A673 (cell line): ENCODE measurements at places on chromosomes 3 and 15. TPM values are rescaled to one million over a fixed set of nuclear protein-coding genes. Genes with fewer than 3 reads are reported as not detected.

DNA sequence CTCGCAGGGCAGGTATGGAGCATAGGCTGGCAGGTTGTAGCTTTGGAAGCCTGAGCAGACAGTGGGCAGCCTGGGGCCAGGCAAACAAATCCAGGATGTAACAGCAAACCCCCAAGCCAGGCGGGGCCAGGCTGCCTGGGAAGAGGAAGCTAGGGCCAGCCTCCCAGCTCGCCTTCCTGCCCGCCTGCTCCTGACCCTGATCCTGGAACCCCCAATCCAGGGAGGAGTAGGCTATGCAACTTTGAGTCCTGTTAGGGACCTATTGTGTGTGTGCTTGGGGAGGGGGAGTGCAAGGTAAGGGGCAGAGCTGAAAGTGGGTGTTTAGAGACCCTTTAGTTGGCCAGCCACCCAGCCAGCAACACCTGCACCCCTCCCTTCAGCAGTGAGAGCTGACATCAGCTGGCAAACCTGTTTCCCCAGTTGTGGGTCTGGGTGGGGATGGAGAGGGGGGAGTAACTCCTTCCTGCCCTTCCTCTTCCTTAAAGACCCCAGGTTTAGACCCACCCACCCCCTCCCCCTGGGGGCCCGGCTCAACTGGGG, 2.5 kb downstream of the NBEAL2 start:
- no peaks in the 10 kb centered on the region for H3K4me1 ChIP-seq
- H3K4me3 ChIP-seq: no peak overlapping the region
- no peak overlapping the region for H3K27ac ChIP-seq
- no peaks in the 10 kb centered on the region for H3K36me3 ChIP-seq
- no peaks in the 10 kb centered on the region for H3K27me3 ChIP-seq

The IMPG2 gene
- total RNA-seq: 0.13 TPM in 2 replicates

The UCN2 gene
- 0.49 and 0.81 TPM in 2 replicates for total RNA-seq

The CLDN18 gene
- not detected in 2 replicates for total RNA-seq

GRCh38 chr3:51282931-51283330, 102.2 kb upstream of the MANF start:
- H3K4me1 ChIP-seq: no peaks in the 10 kb centered on the region
- DNase-seq: no peak
- H3K27me3 ChIP-seq: no peaks in the 10 kb centered on the region
- H3K36me3 ChIP-seq: no peaks in the 10 kb centered on the region

The DNAJB8 gene
- total RNA-seq: not detected in 2 replicates

DNA sequence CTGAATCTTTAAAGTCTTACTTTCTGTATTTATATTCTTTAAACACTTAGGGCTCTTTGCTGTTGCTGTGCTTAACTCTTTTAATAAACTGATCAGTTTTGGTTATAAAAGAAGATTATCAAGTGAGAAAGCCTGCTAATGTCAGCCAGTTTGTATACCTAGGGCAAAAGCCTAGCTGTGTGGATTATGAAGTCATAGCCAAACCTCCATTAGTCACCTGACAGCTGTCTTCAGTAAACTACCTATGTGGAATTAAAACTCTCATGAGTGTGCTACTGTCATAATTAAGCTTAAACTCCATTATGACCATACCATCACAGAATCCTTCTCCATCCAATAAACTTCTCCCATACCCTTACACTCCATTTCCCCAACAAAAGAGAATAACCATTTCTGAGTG, 762.7 kb downstream of the NTRK3 start:
- H3K36me3 ChIP-seq: no peaks in the 10 kb centered on the region
- H3K27ac ChIP-seq: no peak overlapping the region
- no peak overlapping the region for H3K4me3 ChIP-seq
- no peak for DNase-seq
- H3K4me1 ChIP-seq: no peaks in the 10 kb centered on the region

- peaks cover 12% of the 10 kb centered on the region for H3K27me3 ChIP-seq
- DNase-seq: no peak
- no peaks in the 10 kb centered on the region for H3K36me3 ChIP-seq
- no peaks in the 10 kb centered on the region for H3K4me1 ChIP-seq
- H3K27ac ChIP-seq: no peak overlapping the region
- no peak overlapping the region for H3K4me3 ChIP-seq
Measured at GRCh38 chr3:187370051-187370450, 1.9 kb downstream of the RTP4 start.

The ITIH1 gene
- not detected in 2 replicates for total RNA-seq

The SCAANT1 gene
- not detected in 2 replicates for total RNA-seq

DNA sequence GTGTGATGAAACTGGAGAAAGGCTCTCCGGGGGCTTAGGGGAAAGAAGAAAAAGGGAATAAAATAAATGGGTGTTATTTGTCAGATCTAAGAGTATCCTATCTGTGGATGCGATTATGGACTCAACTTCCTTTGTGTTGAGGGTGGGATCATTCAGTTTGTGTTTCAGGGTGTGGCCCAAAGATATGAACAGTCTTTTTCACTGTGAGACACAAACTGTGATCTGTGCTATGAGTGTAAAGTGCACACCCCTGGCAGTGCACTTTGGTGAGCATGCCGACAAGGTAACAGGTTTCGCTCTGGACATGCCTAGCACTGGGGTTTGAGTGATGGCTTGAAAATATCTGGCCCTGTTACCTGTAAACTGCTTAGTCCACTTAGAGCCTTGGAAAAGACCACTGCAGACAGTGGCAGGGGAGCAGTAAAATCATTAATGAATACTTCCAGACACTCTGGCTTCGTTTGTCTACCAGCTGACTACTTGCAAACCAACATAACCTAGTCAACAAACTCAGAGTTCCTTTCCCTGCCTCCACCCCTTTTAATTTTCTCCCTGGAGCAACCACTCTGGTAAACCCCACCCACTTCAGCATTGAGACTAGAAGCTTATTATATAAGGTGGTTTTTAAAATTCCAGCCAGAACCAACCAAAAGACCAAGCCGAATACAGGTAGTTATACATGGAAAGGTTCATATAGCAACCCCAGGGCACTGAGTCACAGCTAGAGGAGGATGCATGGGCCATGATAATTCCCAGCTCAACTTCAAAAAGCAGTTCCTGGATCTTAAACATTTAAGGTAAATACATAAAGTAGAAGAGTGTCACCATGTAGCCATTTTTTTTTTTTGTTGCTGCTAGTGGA, 55.1 kb downstream of the TAMM41 start:
- H3K4me1 ChIP-seq: no peaks in the 10 kb centered on the region
- H3K4me3 ChIP-seq: no peak overlapping the region
- H3K36me3 ChIP-seq: peaks cover 14% of the 10 kb centered on the region
- H3K27ac ChIP-seq: no peak overlapping the region

The GUCA1C gene
- total RNA-seq: not detected in 2 replicates

The PRSS50 gene
- total RNA-seq: not detected in 2 replicates

DNA sequence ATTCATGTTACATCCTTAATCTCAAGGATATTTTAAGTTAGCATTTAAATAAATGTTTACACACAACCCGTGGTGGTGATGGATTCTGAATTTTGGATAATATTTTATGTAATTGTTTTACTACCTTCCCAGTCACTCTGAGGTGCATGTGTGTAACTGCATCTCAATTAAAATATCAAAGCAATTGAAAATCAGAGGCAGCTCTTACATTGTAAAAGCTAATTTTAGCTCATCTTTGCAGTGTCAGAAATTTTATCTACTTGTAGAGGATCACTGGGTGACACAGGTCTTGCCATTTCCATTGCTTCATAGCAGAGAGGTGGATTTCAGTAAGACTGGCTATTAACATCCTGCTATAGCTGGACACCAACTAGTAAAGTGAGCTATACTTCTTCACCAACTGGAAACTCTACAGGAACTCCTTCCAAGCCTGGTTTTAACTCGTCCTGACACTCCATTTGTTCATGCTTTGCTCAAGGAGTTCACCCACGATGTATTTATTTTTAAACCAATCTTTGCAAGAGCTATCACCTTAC, 19.6 kb upstream of the MITF start:
- no peaks in the 10 kb centered on the region for H3K36me3 ChIP-seq
- H3K4me3 ChIP-seq: no peak overlapping the region
- no peak overlapping the region for H3K27ac ChIP-seq
- H3K27me3 ChIP-seq: no peaks in the 10 kb centered on the region

DNA sequence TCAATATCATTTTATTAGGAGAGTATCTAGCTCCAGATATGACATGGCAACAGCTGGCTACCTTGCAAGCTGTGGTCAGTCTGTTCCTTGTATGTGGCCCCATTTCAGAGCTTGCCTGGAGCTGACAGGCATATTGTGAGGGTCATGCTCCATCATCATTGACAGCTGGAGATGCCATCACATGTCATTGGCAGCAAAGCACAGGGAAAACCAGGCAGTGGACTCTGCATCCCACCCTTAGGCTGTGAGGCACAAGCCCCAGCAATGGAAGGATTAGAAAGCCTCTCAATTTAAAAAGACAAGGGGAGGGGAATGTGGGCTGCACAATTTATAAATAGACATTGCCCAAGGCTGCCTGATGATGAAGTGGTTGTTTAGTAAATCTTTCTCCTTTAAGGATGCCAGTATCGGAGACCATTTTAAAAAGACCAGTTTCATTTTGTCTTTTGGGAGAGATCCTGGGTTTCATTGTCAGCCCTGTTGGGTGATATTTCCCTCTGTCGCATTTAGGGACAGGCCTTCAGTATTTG, 27.9 kb downstream of the LNP1 start:
- no peak overlapping the region for H3K27ac ChIP-seq
- DNase-seq: no peak
- no peaks in the 10 kb centered on the region for H3K27me3 ChIP-seq
- H3K4me3 ChIP-seq: no peak overlapping the region

The STOML1 gene
- total RNA-seq: 7.3 and 10.3 TPM in 2 replicates

DNA sequence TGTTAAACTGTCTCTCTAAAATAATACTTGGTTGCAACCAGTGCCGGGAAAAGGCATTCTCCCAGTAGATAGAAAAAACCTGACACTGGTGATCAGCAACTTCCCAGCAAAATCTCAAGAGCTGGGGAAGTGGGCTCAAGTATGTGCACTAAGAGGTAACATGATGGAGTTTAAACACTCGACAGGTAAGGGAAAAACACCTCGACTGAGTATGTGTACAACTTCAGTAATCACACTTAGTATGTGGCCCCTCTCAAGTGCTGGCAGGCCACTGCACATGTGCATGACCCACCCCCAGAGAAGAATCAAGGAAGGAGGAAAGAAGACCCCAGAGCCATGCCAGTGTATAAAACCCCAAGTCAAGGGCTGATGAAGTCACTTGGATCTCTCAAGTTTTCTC, 27.4 kb downstream of the SPESP1 start:
- no peak overlapping the region for H3K4me3 ChIP-seq
- H3K27me3 ChIP-seq: no peaks in the 10 kb centered on the region
- H3K36me3 ChIP-seq: no peaks in the 10 kb centered on the region

DNA sequence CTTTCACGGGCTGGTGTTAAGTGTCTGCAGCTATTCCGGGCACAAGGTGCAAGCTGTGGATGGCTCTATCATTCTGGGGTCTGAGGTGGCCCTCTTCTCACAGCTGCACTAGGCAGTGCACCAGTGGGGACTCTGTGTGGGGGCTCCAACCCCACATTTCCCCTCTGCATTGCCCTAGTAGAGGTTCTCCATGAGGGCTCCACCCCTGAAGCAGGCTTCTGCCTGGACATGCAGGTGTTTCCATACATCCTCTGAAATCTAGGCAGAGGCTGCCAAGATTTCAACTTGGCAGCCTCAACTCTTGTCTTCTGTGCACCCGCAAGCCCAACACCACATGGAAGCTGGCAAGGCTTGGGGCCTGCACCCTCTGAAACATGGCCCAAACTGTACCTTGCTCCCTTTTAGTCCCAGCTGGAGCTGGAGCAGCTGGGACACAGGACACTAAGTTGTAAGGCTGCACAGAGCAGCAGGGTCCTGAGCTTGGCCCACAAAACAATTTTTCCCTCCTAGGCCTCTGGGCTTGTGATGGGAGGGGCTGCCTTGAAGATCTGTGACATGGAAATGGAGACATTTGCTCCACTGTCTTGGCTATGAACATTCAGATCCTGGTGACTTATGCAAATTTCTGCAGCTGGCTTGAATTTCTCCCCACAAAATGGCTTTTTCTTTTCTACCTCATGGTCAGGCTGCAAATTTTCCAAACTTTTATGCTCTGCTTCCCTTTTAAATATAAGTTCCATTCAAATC, 6.0 kb upstream of the RPL39L start:
- H3K4me1 ChIP-seq: no peaks in the 10 kb centered on the region
- no peaks in the 10 kb centered on the region for H3K27me3 ChIP-seq
- H3K36me3 ChIP-seq: no peaks in the 10 kb centered on the region
- DNase-seq: no peak
- no peak overlapping the region for H3K4me3 ChIP-seq

DNA sequence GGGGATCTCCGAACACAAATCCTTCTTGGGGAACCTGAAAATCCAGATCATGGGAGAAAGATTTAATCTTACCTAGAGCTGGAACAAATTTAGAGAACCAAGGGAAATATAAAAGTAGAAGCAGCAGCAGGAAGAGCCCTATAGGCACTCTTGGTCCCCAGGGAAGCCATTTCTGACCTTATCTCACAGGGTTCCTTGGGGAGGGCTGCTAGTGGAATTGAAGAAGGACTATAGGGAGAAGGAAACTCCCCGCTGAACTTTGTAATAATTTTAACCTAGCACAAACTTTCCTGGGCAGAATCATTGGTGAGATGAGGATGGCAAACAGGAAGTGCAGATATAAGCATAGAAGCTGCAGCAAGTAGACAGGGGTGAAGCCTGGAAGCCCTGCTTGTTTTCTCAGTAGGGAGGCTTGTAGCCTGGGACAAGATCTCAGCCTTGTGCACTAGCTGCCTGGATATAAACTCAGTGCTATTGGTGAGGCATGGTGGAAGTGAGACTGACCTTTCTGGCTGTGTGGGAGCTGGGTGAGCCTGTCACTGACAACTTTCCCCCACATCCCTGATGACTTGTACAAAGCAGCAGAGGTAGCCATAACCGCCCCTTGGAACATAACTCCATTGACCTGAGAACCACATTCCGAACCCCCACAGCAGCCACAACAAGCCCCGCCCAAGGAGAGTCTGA, 343.0 kb upstream of the TGFBR2 start:
- H3K4me3 ChIP-seq: no peak overlapping the region
- no peaks in the 10 kb centered on the region for H3K36me3 ChIP-seq
- H3K27me3 ChIP-seq: no peaks in the 10 kb centered on the region
- peaks cover 18% of the 10 kb centered on the region for H3K4me1 ChIP-seq
- DNase-seq: no peak

- H3K36me3 ChIP-seq: no peaks in the 10 kb centered on the region
- H3K4me1 ChIP-seq: peaks cover 3% of the 10 kb centered on the region
- H3K4me3 ChIP-seq: no peak overlapping the region
Measured at GRCh38 chr15:83866692-83867091, 212.8 kb downstream of the ADAMTSL3 start.

The NEK10 gene
- total RNA-seq: 0.34 and 0.79 TPM in 2 replicates

DNA sequence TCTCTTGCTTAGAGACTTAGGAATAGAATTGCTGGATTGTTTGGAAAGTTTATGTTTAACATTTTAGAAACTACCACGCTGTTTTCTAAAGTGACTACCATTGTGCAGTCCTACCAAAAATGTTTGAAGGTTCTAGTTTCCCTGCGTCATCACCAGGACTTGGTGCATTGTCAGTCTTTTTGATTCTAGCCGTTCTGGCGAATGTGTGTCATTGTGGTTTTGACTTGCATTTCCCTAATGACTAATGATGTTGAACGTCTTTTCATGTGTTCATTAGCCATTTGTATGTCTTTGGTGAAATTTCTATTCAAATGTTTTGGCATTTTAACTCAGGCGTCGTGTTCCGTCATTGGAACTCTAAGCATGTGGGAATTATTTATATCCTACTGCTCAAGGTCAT, 58.0 kb downstream of the CHD2 start:
- no peaks in the 10 kb centered on the region for H3K27me3 ChIP-seq
- no peak overlapping the region for H3K4me3 ChIP-seq
- peaks cover 96% of the 10 kb centered on the region for H3K36me3 ChIP-seq
- no peaks in the 10 kb centered on the region for H3K4me1 ChIP-seq
- no peak overlapping the region for H3K27ac ChIP-seq
- DNase-seq: no peak
